Hematopoietic multipotent progenitor cell treated with erythropoietin and hydrocortisone succinate and interleukin-3 and kit ligand, for 6 days (in vitro differentiated cells): ENCODE measurements at places on chromosomes 16 and 17.
A peak's percentile ranks its signal among the peaks of the same experiment; 100 is the strongest.

DNA sequence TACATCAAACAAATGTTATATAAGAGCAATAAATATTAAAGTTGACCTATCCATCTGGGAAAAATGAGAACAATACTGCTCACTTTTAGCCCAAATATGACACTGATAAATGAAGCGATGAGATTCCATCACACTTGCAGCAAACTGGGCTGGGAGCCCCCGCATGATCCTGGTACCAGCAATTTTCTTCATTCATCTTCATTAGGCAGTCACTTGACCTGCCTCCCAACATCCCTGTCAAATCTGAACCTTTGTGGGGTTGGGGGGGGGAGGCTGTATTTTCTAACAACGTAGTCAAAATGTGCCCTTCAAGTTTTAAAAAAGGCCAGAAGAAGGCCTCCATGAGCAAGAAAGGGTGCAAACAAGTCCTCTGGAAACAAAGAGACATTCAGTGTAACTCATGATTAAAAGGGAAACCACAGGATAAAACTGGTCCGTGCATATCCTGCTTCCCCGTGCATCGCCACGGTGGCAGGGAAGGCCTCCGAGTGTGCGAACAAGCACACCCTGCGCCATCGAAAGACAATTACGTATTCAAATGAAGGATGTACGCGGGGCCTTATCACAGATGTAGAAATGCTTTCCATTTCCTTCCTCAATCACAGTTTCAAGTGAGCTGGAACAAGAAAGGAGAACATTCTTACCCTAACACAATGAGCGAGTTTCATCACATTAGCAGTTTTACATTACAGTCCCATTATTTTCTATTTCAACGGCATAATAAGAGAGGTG lies 48.4 kb downstream of the TOX3 start:
- no peak for DNase-seq

GRCh38 chr16:52114379-52114778 lies 432.6 kb downstream of the TOX3 start:
- no peak for DNase-seq

GRCh38 chr17:41231731-41232130 lies 518 bp upstream of the KRTAP9-3 start:
- no peak for DNase-seq

DNA sequence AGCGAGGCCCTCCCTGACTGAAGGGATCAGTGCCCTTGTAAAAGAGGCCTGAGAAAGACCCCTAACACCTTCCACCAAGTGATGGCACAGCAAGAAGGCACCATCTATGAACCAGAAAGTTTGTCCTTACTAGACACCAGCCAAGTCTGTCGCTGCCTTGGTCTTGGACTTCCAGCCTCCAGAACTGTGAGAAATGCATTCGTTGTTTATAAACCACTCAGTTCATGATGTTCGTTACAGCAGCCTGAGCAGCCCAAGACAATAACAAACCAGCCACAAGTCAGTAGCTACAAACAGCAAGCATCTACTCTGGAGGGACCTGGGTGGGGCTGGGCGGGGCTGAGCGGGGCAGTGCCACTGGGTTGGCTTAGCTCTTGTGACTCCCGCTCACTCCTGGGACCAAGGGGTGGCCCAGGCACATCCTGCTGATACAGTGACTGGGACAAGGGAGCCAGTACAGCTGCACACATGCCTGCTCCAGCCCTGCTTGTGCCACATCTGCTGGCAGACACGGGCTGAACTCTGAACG lies 234.9 kb downstream of the IRF8 start:
- no peak for DNase-seq

DNA sequence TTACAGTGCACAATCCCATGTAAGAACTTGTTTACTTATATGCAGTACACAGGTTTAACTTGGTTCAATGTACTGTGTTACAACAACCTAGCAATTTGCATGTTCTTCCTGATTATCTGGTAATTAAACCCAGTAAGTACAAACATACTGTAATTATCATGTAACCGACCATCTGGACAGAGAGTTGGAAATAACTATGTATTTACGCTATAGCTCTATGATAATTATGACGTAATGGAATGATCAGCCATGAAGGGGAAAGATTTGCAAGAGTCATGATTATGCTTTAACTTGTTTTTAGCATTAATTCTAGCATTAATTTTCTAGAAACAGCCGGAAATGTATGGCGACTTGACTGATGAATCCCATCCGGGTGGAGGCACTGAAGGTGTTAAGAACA lies 74.8 kb upstream of the SALL1 start:
- DNase-seq: no peak

- DNase-seq: peak; percentile 90
Observed at GRCh38 chr17:65198653-65199382, 61.6 kb downstream of the RGS9 start.

GRCh38 chr17:65813306-65813705 lies 251.9 kb upstream of the AXIN2 start:
- no peak for DNase-seq

- no peak for DNase-seq
Observed at GRCh38 chr17:50828508-50829170, 6.7 kb upstream of the WFIKKN2 start.

DNA sequence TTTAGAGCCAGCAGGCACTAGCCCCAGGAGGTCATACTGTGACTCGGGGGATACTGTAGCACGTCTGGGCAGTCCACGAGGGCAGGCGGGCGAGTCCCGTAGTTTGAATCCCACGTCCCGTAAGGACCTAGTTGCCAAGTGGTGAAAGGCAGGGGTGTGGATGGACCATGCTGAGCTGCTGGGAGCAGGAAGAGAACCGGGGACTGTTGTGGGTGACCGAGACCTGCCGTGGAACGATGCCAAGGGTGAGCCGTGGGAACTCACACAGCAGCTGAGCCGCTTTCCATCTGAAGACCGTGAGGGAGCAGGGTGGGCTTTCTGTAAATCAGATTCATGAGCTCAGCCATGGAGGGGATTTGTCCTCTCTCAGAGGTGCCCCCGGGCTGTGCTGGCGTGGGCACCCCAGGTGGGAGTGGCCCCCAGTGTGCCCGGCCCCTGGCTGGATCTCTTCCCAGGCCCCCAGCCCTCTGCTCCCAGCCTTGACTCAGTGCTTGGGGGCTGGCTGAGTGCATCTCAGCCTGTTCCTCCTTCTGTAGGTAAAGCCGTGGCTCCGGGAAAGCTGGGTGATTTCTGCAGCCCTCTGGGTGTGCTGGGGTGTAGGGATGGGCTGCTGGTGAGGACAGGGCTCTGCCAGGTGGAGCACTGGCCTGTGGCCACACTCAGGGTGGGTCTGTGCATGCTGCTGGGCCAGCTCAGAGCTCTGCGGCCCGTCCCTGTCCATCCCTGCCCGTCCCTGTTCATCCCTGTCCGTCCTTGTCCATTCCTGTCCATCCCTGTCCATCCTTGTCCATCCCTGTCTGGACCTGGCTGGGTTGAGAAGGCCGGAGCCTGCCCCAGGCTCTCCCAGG lies 13.6 kb downstream of the ASPSCR1 start:
- DNase-seq: no peak

GRCh38 chr17:64448665-64449512 lies at the start of gene MILR1:
Gene MILR1, plus strand, starts transcription at chr17:64449115. Its CDS starts 54 bp downstream, at chr17:64449169.
- DNase-seq: peak; percentile 92

GRCh38 chr16:10561001-10561400 lies 19.4 kb downstream of the EMP2 start:
- no peak for DNase-seq

DNA sequence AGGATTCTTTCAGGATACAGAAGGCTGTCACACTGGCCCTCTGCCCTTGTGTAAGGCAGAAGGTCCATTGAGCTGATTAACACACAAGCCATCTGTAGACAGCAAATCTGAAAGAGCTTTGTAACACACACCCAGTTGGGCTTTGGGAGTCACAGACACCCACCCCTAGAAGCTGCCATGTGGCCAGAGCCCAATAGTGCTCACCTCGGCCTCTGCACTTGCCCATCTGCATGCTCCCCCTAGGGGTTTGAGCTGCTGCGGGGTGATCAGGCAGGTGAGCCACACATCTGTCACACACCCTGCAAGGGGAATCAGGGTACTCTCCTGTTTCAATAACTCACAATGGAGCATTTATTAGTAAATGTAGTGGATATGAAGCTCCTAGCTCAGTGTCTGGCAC lies 138.3 kb downstream of the CHD9NB start:
- no peak for DNase-seq

- no peak for DNase-seq
Observed at GRCh38 chr17:82298538-82299421, 18.6 kb downstream of the CD7 start.

DNA sequence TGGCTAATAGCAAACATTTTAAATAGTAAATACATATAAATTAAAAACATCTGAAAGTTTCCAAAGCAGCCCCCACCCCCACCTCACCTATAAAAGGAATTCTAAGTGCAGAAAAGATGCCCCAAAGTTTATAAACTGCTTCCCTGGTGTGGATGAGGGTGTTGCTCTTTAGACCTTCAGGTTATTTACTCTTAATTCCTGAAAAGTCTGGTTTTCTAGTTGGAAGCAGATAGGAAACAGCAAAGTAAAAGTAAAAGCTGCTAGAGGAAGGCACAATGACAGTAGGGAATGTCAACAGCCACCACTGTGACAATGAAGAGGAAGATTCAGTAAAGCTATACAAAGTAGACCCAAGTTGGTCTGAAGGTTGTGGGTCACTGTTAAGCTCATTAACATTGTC lies 37.8 kb downstream of the SSH2 start:
- no peak for DNase-seq

DNA sequence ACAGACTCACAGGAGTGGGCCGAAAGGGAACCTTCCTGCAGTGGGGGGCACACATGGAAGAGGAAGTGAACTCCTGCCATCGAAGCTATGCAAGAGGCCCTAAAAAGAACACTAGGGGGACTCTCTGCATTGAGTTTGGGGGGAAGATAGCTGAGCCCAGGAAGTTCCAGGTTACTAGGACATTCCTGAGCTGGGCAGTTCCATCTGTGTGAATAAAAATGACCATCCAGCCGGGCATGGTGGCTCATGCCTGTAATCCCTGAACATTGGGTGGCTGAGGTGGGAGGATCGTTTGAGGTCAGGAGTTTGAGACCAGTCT lies 211.8 kb downstream of the ZNF423 start:
- DNase-seq: peak; percentile 10

- DNase-seq: no peak
Observed at GRCh38 chr16:85549766-85550421, 63.2 kb upstream of the GSE1 start.

- DNase-seq: no peak
Observed at GRCh38 chr16:84332975-84333684, 35.2 kb upstream of the ATP2C2 start.
